Spinal cord (tissue), 10 donors: ENCODE measurements at places on chromosomes 2 and 18. TPM values are rescaled to one million over a fixed set of nuclear protein-coding genes. Genes with fewer than 3 reads are reported as not detected.

Gene TMEM200C
- total RNA-seq, result 7.9 TPM

GRCh38 chr2:33058716-33059470, 112.1 kb downstream of the LTBP1 start:
- DNase-seq, result no peak

DNA sequence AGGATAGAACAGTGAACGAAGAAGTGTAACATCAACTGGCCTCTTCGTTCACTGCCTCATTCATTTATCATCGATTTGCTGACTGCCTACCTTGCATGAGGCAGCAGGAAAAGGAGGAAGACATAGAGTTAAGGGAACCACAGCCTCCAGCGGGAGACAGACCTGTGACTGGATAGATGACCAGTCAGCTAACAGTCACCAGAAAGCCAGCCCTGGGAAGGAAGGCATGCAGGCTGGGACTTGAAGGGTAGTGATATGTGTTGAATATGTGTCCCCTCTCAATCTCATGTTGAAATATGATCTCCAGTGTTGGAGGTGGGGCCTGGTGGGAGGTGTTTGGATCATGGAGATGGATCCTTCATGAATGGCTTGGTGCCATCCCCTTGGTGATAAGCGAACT, 58.3 kb downstream of the CTIF start:
- no peak for DNase-seq

- no peak for DNase-seq
Measured at GRCh38 chr2:25879133-25879730, 945 bp upstream of the ASXL2 start.

GRCh38 chr18:26017929-26018328, 72.5 kb downstream of the SS18 start:
- DNase-seq, result peak; percentile 33

GRCh38 chr2:29035016-29035745, 39.1 kb downstream of the PCARE start:
- no peak for DNase-seq

GRCh38 chr2:163493359-163494298, 242.2 kb downstream of the FIGN start:
- DNase-seq, result no peak

Gene UXS1
- 79.1 TPM for total RNA-seq

DNA sequence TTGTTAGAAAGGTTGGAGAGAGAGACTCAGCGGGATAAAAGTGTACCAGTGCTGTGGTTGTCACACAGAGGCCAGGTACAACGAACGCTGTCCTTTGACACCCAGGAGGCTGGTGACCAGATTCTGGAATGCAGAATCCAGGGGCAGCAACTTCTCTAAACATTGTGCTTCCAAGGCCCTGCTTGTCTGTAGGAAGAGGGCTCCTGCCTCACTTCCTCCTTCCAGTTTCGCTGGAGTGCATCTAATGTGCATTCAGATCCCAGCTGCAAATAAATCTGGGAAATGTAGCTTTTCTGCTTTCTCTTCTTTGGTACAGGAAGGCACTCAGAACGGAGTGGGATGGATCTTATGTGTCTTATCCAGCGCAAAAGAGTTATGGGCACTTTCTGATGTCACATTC, 171.8 kb upstream of the ATP5MC3 start:
- no peak for DNase-seq

Gene HTRA2
- 32.0 TPM for total RNA-seq

DNA sequence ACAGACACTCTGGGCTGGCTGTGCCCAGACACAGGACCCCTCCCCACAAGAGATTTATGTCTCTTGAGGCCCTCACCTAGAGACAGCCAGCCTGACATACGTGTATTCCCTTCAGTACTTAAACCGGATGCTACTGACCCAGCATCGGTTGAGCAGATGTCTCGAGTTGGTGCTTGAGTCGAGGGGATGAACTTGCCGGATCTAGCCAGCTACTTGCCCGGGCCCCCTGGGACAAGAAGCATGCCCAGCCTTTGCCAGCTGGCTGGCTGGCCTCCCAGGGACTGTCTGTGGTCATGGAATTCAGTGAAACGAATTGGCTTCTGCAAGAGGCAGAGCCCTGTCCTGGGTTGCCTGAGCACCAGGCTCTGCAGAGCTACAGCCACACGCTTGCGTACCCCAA, 36.0 kb downstream of the DNMT3A start:
- DNase-seq, result peak; percentile 66

GRCh38 chr2:37733251-37733650, 61.8 kb upstream of the CDC42EP3 start:
- DNase-seq, result peak; percentile 16

Gene CROCC2
- 0.30 TPM for total RNA-seq

DNA sequence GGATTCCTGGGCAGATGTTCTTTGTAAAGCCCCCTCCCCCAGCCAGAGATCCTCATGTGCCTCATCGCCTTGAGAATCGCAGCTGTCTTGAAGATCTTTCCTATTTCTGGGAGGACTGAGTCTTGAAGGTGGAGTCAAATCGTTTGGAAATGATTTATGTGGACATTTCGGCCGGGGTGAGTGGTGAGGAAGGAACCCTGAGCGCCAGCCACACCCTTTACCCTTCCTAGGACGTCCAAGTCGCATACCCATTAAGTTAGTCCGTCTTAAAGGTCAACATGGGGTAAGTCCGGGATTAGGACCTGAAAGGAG, 84.9 kb upstream of the ZCCHC2 start:
- DNase-seq, result no peak

Gene ELOA2
- not detected for total RNA-seq

Gene SLC19A3
- total RNA-seq, result 5.3 TPM

- DNase-seq, result no peak
Measured at GRCh38 chr2:44450082-44450481, 88.3 kb downstream of the CAMKMT start.

Gene POTEC
- total RNA-seq, result not detected

- peak; percentile 40 for DNase-seq
Measured at GRCh38 chr2:73260338-73260984, 23.8 kb downstream of the FBXO41 start.

- no peak for DNase-seq
Measured at GRCh38 chr18:74310411-74310810, 5.2 kb upstream of the C18orf63 start.

Gene UBE2F
- 56.0 TPM for total RNA-seq

Gene AQP12B
- not detected for total RNA-seq

- no peak for DNase-seq
Measured at GRCh38 chr2:168255866-168256265, 8.5 kb upstream of the STK39 start.

DNA sequence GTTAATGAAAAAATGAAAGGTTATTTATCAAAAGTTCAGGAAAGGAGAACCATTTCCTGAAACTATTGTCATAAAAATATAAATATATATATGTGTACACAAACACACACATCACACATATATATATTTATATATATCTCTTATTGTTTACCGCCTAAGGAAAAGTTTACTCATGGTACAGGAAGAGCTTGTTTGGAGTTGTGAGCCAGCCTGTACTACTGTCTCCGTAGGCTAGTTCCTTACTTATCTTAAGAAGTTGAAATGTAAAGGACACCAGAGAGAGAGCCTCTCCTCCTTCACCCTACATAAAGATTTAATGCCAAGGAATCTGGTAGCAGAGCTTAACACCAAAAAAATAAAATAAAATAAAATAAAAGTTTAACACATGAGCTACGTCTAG, 19.6 kb downstream of the DSC1 start:
- no peak for DNase-seq

DNA sequence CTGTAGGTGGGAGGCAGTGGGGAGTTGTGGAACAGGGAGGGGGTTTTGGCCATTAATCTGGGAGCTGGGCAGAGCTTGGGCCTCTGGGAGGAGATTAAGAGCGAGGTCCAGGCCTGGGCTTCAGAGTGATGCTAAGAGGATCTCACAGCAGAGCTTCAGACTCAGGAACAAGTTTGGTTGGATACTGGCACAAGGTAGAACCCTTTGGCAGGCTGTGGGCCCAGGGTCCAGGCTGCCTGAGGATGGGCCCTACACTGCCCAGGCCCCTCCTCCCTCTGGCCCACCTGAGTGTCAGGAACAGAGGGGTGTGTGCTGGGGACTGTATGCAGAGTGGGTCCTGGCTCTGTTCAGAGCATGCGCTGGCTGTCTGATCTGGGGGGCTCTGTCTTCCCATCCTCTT, 334.9 kb downstream of the CYP26B1 start:
- DNase-seq, result no peak

- no peak for DNase-seq
Measured at GRCh38 chr2:190511104-190511503, 23.4 kb downstream of the NEMP2 start.

DNA sequence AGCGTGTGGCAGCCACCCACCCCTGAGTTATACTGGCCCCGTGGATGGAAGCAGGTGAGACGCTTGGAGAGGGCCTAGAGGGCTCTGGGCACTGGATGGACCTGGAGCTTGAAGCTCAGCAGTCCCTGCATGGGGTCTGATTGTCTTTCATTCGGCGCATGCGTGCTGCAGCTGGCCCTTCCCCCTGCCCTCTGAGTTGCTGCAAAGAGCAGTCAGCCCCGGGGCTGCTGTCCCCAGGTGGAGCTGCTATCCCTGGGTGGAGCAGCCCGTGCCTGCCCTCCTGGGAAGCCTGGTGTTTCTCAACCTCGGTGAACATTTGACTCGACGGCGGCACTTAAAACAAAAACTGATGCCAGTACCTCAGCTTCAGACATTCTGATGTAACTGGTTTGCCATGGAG, 29.6 kb downstream of the IGFBP5 start:
- peak; percentile 72 for DNase-seq

Gene EGR4
- 0.10 TPM for total RNA-seq

GRCh38 chr2:2640818-2641217, 309.7 kb upstream of the MYT1L start:
- DNase-seq, result no peak

Gene ATIC
- total RNA-seq, result 33.0 TPM

GRCh38 chr2:20433249-20433648, 13.6 kb upstream of the RHOB start:
- no peak for DNase-seq

DNA sequence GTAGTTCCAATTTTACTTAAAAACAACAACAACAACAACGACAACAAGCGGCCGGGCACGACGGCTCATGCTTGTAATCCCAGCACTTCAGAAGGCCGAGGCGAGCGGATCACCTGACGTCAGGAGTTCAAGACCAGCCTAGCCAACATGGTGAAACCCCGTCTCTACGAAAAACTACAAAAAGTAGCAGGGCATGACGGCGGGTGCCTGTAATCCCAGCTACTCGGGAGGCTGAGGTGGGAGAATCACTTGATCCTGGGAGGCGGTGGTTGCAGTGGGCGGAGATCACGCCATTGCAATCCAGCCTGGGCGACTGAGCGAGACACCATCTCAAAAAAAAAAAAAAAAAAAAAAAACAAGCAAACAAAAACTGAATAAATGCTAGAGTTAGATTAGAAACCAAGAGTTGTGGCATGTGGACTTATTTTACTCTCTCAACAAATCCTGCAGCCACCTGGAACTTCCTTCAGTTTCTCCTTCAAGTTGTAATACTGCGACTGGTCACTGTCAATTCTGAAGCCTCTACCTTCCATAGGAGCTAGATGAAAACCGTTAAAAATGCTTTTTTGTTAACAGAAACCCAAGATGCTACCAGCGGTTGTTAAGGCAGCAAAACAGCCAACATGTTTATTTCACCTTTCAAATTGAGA, 1.3 kb downstream of the ATP5F1A start:
- DNase-seq, result no peak

Gene DHRS9
- total RNA-seq, result 2.5 TPM

GRCh38 chr18:63523660-63524059, 18.5 kb upstream of the SERPINB12 start:
- DNase-seq, result no peak

Gene SMAD2
- 183 TPM for total RNA-seq

Gene AMER3
- 11.4 TPM for total RNA-seq

GRCh38 chr2:118645876-118646275, 201.6 kb downstream of the EN1 start:
- DNase-seq, result no peak

DNA sequence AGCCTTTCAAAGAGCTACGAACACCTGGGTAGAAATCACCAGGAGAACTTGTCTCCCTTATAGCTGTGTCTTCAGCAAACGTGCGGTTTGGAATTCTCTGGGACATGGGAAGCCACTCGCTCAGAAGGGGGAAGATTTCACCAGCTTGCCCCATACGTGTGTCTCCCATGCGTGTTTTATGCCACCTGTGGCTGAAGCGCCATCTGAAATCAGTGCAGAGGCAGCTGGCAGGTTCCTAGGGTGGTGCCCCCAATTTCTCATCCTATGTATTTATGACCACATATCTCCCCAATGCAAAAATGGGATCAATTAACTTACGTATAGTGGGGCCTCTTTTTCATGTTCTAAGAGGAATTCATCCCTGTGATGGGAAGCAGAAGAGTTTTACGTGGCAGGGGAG, 81.6 kb downstream of the TPO start:
- DNase-seq, result no peak

Gene SS18
- 92.0 TPM for total RNA-seq

- no peak for DNase-seq
Measured at GRCh38 chr2:240871071-240871958, 2.7 kb downstream of the AGXT start.

Gene BOLL
- total RNA-seq, result not detected

- no peak for DNase-seq
Measured at GRCh38 chr2:142307086-142307485, 176.3 kb upstream of the LRP1B start.

- DNase-seq, result no peak
Measured at GRCh38 chr2:98538280-98539041, 69.9 kb downstream of the COA5 start.
